ENCODE measurements at places on chromosomes 5 and 9.
A peak's percentile ranks its signal among the peaks of the same experiment; 100 is the strongest.

GRCh38 chr9:12968093-12968492 is 193.3 kb downstream of the LURAP1L start:
- no peak for DNase-seq

- no peak for DNase-seq
These were observed 49.7 kb downstream of the RECK start for GRCh38 chr9:36086442-36086841.

GRCh38 chr5:74579215-74579614 is 61.3 kb downstream of the ENC1 start:
- peak; percentile 55 for DNase-seq

GRCh38 chr9:129554649-129555048 is 66.3 kb downstream of the C9orf50 start:
- peak; percentile 69 for DNase-seq

GRCh38 chr5:132471151-132471907 is 19.2 kb downstream of the IRF1 start:
- DNase-seq = no peak

DNA sequence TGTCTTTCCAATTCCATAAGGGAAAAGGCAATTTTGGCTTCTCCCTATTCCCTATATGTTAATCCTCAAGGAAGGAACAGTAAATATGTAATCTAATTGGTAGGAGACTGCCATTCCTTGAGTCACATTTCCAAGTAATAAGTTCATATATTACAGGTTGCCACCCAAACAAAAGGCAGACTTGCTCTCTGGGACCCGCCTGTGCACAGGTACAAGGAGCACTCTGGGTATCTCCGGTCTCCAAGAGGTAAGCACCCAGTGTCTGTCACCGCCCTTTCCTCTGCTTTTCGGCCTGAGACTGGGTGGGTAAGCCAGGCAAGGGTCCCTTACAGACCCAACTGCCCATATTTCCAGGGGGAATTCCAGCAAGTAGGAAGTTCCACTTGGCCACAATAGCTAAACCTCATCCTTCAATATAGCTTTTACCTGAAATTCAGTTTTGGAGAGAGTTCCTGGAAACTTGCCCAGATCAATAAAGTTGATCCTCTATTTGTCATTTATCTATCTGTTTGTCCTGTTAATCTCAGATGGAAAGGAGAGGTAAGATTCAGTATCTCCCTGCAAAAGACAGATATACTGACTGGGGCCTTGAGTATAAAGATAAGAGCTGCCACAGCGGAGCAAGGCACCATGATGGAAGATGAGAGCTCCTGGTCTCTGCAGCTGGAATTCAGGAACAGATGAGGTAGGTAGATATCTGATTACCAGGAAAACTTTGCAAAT is 81.8 kb downstream of the SUSD1 start:
- DNase-seq = no peak

DNA sequence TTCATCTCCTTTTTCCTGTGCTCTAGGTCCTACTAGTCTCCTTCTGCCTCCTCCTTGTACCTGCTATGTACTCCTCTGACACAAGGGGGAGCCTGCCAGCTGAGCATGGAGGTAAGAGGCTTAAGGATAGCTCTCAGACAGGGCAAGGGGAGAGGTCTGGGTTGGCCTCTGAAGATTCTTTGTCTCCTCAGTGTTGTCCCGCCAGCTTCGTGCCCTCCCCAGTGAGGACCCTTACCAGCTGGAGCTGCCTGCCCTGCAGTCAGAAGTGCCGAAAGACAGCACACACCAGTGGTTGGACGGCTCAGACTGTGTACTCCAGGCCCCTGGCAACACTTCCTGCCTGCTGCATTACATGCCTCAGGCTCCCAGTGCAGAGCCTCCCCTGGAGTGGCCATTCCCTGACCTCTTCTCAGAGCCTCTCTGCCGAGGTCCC is 3.8 kb downstream of the CREB3 start:
- DNase-seq = peak; percentile 85

DNA sequence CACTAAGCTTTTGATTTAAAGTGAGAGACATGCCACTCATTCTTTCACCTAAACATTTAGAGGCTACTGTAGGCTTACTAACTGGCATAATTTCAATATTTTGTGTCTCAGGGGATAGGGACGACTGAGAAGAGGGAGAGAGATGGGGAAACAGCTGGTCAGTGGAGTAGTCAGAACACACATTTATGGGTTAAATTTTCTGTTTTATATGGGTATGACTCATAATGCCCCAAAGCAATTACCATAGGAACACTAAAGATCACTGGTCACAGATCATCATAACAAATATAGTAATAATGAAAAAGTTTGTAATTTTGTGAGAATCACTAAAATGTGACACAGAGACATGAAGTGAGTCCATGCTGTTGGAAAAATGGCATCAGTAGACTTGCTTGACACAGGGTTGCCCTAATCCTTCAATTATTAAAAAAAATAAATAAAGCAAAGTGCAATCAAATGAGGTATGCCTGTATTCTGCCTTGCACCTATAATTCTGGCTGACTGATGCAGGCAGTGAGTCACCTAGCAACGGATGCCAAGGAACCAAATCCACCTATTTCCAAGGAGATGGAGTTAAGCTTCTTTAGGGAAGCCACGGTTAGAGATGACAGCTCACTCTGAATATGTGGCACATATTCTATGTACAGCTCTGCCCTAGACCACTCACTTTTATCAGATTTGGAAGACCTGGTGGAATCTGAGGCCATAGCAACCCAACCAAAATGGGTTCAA is 166.1 kb downstream of the MARCHF11 start:
- DNase-seq = peak; percentile 8

GRCh38 chr9:96014078-96014477 is 138.6 kb downstream of the ERCC6L2 start:
- DNase-seq = no peak

- DNase-seq = no peak
These were observed 222.7 kb upstream of the RASEF start for GRCh38 chr9:83285445-83286225.

GRCh38 chr9:21856301-21857094 is 54.1 kb downstream of the MTAP start:
- DNase-seq = peak; percentile 84

DNA sequence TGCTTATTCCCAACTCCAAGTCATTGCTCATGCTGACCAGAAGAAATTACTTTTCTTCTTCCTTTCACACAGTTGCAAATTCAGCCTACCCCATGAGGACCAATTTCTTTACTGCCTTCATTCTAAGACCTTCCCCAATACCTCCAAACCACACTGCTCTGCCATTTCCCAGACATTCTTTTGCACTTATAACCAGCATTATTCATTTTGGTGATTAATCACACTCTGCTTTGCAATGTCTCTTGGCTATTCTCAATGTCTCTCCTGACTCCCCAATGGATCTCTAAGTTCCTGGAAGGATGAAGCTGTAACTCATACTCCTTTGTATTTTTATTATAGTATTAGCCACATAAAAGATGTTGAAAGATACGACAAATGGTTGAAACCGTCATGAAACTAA is 105.7 kb upstream of the RANBP3L start:
- DNase-seq = no peak

DNA sequence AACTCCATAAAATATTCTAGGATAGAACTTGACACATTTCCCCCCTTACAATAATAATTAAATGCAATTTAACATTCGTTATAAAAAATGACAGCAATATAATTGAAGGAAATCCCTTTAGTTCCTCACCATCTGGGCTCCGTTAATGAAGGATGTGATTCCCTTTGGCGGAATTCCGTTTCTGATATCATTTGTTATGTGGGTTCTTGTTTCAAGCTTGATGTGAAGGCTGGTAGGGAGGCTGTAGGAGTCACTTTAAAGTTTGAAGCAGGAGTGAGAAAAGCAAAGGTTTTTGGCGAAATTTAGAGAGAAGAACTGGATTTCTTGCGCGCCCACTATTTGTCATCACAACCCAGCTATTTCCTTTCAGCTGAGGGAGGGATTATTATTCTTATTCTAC is 4.0 kb downstream of the RGS7BP start:
- DNase-seq = no peak

- DNase-seq = no peak
These were observed 942.4 kb downstream of the CDH12 start for GRCh38 chr5:21910731-21911130.

- DNase-seq = peak; percentile 64
These were observed 101.9 kb downstream of the F2RL2 start for GRCh38 chr5:76521240-76521758.

- no peak for DNase-seq
These were observed 601.2 kb upstream of the TYRP1 start for GRCh38 chr9:12091865-12092527.

DNA sequence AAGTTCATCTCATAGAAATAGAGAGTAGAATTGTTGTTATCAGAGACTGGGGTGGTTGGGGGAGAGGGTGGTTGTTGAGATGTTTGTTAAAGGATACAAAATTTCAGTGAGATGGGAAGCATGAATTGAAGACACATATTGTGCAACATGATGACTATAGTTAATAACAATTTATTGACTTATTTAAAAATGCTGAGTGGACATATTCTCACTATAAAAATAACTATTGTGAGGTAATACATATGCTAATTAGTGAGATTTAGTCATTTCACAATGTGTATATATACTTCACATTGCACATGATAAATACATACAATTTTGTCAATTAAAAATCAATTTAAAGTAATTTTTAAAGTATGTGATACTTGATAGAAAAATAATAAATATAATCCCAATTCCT is 722.5 kb upstream of the CHD1 start:
- DNase-seq = no peak

- peak; percentile 53 for DNase-seq
These were observed 64.2 kb downstream of the GAPVD1 start for GRCh38 chr9:125325826-125326225.

DNA sequence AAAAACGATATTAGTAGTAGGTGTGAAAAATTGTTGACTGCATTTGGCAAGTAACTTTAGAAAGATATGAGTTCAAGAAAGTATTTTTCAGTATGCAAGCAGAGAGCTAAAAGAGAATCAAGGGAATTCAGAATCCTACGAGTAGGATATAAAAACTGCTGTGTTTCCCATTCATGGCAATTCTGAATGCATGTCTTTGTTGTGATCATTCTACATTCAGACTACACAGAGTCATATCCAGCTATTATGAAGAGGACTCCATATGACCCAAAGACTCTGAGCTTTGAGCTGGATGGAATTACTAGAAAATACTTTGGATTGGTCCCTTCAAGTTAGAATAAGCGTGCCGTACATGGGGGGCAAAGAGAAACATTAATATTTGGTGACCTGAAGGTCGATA is 12.0 kb downstream of the IFNE start:
- no peak for DNase-seq

DNA sequence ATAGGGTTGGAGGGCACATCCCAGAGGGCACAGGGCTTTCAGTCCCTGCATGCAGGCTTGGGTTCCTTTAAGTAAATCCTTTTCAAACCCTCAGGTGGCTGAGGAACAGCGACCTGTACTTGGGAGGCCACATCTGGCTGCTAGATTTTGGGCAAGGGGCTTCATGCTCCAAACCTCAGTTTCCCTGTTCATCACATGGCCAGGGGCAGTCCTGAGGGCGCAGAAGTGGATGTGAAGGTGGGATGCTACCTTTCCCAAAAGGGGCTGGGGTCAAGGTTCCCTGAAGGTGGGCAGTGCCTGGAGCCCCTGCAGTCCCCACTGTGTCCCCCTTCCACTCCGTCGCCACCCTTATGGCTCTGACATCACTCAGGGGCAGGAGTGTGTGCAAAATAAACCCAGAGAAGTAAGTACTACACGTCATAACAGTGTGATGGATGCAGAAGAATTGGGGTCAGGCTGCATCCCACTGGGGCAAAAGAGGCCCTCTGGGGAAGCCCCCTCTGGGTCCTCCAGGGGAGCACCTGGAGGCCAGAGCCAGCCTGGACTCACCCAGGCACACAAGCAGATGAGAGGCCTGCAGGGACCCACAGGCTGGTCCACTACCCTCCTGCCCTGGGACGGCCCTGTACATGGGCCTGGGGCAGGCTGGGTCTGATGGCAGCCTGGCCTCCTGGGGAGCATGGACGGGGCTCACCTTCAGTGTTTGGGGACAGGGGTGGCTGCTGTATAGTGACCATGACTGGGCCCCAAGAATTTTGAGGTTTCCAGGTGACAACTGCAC is 1.9 kb upstream of the CARD19 start:
- no peak for DNase-seq

DNA sequence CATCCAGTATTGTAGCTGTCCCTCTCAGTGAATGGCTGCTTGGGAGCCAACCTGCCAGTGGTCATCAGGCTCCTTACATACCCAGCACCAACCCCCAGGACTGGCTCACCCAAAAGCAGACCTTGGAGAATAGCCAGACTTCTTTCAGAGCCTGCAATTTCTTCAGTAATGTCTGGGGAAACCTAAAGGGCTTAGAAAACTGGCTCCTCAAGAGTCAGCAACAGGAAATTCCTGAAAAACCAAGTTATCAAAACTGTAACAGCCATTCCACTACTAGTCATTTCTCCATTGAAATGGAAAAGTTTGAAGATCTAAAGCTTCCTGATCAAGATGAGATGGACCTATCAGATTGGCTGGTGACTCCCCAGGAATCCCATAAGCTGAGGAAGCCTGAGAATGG is 12.3 kb upstream of the STING1 start:
- DNase-seq = peak; percentile 69

GRCh38 chr5:147190331-147190730 is 44.5 kb upstream of the STK32A start:
- no peak for DNase-seq

- DNase-seq = no peak
These were observed 852.2 kb downstream of the EFNA5 start for GRCh38 chr5:106818552-106818951.

- DNase-seq = no peak
These were observed 351.4 kb upstream of the FTMT start for GRCh38 chr5:121500310-121500709.

GRCh38 chr5:122408592-122409224 is 96.7 kb downstream of the SNCAIP start:
- DNase-seq = no peak

DNA sequence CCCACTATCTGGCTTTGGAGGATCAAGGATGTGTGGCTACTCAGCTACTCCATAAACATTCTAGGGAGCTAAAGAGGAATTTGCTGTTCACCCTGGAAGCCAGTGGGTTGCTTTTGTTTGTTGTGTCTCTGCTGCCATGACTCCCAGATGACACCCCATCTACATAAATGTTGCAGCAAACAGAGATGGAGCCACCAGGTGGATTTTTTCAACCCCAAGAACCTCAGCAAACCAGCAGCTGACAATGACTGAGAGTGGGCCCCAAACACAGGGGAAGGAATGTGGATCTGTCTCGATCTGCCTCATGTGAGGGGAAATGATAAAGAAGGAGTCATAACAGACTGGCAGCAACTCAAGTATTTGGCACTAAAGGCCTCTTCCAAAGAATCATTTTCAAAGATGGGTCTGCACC is 132.7 kb upstream of the TNC start:
- DNase-seq = peak; percentile 79

DNA sequence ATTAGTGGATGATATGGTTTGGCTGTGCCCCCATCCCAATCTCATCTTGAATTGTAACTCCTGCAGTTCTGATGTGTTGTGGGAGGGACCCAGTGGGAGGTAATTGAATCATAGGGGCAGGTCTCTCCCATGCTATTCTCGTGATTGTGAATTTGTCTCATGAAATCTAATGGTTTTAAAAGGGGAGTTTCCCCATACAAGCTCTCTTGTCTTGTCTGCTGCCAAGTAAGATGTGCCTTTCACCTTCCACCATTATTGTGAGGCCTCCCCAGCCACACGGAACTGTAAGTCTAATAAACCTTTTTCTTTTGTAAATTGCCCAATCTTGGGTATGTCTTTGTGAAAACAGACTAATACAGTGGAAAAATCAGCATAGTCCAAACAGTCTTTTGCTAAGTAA is 235.5 kb downstream of the TMEM161B start:
- DNase-seq = no peak

- peak; percentile 3 for DNase-seq
These were observed 45.7 kb upstream of the GHR start for GRCh38 chr5:42377496-42377895.

Data from iris pigment epithelial cell (primary cell).